ENCODE measurements at places on chromosomes 7 and 10.

DNA sequence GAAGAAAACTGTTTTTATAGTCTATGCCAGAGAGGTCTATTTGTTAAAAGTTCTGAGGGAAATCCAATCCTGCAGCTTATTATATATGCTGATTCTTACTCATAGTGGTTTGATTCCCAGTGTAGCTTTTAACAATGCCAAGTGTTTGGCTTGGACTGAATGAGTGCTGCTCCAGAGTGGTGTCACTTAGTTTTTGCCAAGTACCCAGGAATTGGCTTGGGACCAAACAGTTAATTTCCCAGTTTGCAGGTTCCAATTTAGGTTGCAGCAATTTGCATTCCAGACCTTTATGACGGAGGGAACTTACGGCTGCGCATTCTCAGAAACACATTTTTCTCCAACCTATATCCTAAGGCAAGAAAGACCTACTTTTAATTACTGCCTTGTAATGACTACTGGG is 32.4 kb downstream of the NSUN6 start:
- DNase-seq: no peak

- no peak for DNase-seq
These were observed 15.5 kb downstream of the EXOC4 start for GRCh38 chr7:133268355-133268754.

GRCh38 chr10:23047201-23048050 is 48.0 kb upstream of the MSRB2 start:
- no peak for DNase-seq

DNA sequence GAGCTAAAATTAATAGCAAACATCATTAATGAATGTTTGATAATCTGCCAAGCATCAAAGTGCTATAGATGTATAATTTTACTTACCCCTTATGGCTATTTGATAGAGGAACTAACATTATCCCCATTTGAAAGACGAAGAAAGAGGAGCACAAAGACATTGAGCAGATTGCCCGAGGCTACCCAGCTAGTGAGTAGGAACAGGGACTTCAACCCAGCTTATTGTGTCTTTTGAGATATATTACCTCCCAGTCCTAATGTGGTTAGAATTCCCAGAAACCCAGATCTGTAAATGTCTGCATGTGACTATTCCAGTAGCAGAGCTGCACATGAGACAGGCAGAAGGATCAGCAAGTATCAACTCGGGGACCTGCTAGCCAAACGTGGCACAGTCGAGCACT is 160.1 kb upstream of the AOAH start:
- DNase-seq: no peak

DNA sequence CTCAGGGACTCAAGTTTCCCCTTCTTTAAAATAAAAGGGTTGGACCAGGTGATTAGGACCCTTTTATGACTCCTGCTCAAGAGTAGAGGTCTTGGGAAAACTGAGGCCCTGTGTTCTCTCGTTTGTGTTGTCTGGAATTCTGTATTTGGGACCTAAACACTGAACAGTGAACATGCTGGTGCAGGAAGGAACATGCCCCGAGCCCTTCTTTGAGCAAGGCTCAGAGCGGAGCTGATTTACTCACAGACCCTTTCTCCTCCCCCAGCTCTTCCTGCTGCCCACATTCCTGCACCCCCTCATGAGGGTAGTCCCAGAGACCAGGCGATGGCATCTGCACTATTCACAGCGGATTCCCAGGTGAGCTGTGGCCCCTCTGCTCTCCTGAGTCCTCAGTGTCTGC is 14.2 kb downstream of the ZKSCAN1 start:
- no peak for DNase-seq

- DNase-seq: no peak
These were observed 25.5 kb downstream of the GHRHR start for GRCh38 chr7:30989008-30989823.

Measured in Right ventricle myocardium superior (tissue), 1 donor.